ENCODE measurements at places on chromosomes 5 and 9.

GRCh38 chr5:10699987-10700386 lies 61.0 kb downstream of the DAP start:
- no peak for DNase-seq

GRCh38 chr5:168055961-168056360 lies 235.5 kb upstream of the WWC1 start:
- no peak for DNase-seq

DNA sequence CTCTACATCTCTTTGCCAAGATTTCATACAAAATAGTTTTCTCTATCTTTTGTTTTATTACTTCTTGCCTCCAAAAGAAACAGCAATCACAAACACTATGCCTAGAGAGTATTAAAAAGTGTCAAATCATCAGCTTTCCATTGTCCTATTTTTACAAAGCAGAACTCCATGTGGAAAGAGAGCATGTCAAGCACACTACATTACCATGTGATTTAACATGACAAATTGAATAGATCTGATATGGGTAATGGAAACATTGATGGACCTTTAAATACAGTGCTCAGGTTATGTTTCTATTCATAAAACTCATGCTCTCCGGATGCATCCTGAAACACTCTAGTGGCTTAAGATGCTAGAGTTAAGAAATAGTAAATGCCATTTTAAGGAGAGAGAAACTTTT lies 791.4 kb upstream of the CTNND2 start:
- DNase-seq, result no peak

GRCh38 chr9:135485385-135485784 lies 5.8 kb downstream of the PPP1R26 start:
- no peak for DNase-seq

DNA sequence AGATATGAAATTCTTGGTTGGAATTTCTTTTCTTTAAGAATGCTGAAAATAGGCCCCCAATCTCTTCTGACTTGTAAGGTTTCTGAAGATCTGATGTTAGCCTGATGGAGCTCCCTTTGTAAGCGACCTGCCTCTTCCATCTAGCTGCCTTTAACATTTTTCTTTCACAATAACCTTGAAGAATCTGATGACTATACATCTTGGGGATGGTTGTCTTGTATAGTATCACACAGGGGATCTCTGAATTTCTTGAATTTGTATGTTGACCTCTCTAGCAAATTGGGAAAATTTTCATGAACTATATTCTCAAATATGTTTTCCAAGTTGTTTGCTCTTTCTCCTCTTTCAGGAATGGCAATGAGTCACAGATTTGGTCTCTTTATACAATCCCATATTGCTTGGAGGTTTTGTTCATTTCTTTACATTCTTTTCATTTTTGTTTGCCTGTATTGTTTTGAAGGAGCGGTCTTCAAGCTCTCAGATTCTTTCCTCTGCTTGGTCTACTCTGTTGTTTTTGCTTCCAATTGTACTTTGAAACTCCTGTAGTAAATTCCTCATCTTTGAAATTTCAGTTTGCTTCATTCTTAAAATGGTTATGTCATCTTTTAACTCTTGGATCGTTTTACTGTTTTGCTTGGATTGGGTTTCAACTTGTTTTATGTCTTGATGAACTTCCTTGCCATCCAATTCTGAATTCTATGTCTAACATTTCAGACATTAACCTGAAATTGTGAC lies 245.2 kb upstream of the TARS1 start:
- DNase-seq, result no peak

DNA sequence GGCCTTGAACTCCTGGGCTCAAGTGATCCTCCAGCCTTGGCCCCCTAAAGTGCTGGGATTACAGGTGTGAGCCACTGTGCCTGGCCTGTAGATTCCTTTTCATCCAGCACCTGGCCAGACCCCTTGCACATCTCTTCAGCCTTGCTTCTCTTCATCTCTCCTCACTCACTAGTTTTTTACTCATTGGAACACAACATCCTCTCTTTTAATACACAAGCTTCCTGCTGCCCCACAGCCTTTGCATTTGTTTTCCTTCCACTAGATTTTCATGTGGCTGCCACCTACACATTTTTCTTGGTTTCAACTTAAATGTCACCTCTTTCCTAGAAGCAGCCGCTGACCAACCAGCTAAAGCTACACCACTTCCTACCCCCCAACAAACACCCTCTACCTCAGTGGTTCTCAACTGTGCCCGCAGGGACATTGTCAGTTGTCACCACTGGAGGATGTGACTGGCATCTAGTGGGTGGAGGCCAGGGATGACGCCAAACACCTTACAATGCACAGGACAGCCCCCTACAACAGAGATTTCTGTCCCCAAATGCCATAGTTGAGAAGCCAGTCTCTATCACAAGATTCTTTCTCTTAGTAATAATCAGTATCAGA lies 33.7 kb downstream of the HAVCR1 start:
- peak; percentile 31 for DNase-seq

- no peak for DNase-seq
These were observed 1682.4 kb downstream of the MAT2B start for GRCh38 chr5:165187815-165188214.

- no peak for DNase-seq
These were observed 57.4 kb downstream of the NRG2 start for GRCh38 chr5:139985733-139986132.

GRCh38 chr5:149750596-149750995 lies 20.5 kb downstream of the PPARGC1B start:
- no peak for DNase-seq

GRCh38 chr5:172076761-172077244 lies 70.4 kb upstream of the FBXW11 start:
- no peak for DNase-seq

- DNase-seq, result no peak
These were observed 1018.4 kb upstream of the ARRDC3 start for GRCh38 chr5:92401492-92401891.

GRCh38 chr9:78893774-78894401 lies 597.0 kb downstream of the PSAT1 start:
- DNase-seq, result no peak

GRCh38 chr5:57082441-57083067 lies 91.3 kb upstream of the GPBP1 start:
- no peak for DNase-seq

- DNase-seq, result no peak
These were observed 59.5 kb downstream of the MAST4 start for GRCh38 chr5:66655395-66656324.

GRCh38 chr5:66666778-66667177 lies 70.6 kb downstream of the MAST4 start:
- no peak for DNase-seq

DNA sequence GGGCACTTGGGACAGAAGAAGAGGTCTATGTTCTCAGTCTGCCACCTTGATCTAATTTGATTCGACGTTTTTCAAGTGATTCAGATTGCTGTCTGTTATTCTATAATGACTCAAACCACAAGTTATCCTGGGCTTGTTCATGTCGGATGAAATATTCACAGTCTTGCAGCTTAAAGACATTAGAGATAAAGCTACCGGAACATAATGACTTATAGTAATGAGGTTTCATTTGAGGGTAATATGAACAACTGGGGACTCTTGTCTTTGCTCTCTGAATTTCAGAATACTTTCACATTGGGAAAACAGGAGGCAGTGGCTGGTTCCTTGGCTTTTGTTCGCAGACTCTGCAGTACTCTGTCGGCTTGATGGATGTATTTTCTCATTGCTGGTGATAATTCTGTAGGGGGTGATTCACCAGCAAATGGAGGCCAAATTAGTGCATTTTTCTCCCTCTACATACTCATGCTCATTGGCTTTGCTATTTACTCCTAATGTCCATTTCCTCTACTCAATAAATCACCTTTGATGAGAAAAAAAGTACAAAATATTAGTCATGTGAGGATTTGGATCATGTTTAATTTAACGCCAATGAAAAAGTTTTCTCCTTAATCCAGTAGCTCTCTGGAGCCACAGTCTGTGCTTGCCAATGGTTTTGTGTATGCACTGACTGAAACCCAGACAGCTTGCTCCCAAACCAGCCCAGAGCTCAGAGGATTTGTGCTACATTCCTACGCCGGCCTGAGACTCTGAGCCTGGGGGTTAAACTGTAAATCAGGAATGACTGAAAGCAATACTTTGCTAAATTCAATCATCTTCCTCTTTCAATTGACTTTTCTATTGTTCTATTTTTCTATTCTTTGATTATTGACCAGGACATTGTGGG lies 154.7 kb upstream of the ANKH start:
- DNase-seq, result no peak

DNA sequence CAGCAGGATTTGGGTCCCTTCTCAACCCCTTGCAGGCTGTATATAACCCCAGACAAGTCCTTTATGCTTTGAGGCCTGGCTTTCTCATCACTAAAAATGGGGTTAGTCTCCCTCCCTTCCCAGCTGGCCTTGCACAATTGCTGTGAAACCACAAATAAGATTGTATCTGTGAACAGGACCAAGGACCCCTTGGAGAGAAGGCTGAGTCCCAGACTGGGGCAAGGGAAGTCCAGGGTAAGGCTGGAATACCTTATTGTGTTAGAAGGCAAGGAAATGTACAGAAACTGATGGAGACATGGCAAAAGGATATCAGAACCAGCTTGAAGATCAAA lies 11.4 kb downstream of the MACROH2A1 start:
- DNase-seq, result no peak

DNA sequence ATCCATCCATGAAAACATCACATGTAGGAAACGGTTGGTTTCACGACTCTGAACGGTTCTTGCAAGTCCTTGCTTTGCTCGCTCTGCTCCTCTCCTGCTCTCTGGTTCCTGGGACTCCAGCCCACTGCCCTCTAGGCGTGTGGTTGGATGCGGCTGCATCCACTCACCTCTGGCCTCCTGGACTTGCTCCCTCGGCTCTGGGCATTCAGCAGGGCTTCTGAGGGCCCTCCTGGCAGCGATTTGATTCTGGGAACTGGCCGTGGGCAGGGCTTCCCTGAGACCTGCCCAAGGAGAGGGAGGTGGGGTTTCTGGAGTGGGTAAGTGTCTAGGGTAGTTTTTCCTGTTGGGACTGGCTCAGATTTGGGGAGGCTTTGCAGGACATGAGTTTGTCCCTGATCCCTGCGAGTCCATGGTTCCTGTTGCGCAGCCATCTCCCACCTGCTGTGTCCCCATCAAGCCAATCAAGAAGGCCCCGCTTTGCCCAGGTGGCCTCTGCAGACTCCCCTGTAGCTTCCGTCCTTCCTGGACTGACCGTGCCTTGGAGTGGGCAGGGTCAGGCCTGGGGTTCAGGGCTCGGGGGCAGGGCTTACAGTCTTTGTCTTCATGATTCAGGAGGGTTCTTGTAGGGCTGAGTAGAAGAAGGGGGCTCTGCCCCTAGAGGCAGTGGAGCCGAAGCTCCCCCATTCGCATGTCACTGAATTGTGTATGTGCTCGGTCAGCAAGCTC lies 192.3 kb downstream of the CACNA1B start:
- no peak for DNase-seq

DNA sequence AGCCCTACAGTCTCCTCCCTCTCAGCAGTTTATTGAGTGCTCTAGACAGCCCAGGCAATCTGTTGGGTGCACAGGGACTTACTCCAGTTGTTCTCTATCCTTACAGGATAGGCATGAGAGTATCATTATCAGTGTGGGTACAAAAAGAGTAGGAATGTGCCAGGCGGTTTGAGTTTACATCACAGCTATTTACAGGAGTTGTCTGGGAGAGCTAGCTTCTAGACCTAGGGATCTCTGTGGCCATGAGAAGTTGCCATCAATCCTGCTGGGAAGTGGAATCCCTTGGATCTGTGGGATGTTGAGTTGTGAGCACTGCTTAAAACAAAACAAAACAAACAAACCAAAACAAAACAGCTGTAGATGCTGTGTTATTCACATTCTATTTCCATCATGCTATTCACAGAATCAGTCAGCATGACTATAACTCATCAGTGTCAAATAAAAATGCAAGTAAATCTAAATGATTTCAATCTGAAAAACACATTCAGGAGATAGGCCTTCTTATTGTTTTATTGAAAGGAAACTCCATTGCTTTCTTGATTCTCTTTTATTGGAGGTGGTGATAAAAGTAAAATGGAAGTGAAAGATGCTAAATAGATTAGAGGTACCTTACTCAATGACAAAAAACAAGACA lies 552.4 kb upstream of the ZNF608 start:
- DNase-seq, result no peak

GRCh38 chr5:72418271-72418670 lies 88.9 kb downstream of the ZNF366 start:
- no peak for DNase-seq

GRCh38 chr5:20575571-20575970 lies 587.6 kb upstream of the CDH18 start:
- DNase-seq, result no peak

DNA sequence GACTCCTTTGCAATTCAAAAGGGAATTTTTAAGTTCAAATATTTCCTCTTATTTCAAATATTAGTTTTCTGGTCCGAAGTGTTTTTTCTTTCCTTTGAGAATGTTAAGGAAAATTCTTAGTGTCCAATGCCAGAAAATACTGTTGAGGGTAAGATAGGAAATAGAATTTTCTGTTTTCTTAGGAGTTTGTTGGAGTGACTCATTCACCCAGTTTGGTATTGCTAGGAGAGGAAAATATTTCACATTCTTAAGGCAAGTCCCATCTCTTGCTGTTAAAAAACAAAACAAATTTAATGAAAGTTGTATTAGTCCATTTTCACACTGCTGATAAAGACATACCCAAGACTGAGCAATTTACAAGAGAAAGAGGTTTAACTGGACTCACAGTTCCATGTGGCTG lies 349.2 kb upstream of the ADAMTSL1 start:
- DNase-seq, result no peak

GRCh38 chr9:77983320-77983662 lies 48.3 kb downstream of the GNAQ start:
- no peak for DNase-seq

DNA sequence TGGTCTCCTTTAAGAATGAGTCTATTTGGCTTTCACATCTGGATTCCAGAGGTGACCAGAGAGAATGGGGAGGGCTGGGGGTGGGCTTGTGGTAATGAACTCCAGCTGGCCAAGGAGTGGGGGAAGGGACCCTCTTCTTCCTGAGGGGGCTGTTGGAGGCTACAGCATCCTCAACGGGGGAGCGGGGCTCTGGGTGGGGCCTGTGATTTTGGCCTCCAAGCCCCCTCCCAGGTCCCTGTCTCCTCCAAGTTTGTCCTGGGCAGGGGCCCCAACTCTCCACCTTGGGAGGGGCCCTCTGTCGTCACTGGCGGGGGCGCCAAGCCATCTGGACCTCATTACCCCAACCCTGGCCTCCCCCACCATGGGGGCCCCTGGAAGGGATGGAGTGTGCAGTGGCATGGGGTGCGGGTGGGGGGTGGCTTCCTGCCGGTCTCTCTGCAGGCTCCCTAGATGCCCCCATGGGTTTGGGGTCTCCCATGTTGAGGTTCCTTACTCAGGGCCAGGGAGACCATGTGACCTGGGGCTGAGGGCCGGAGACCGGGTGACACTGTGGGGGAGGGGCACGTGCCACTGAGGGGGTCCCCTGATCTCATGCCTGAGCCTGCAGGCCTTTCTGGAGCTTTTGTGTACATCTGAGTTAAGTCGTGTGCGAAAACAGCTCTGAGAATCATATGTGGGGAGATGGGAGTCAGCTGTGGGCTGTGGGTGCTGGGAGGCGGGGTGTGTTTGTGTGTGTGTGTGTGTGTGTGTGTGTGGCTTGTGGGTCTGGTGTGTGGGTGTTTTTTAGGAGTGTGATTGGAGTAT lies 32.4 kb downstream of the GOLGA2 start:
- DNase-seq, result no peak

GRCh38 chr5:61298580-61298979 lies 33.5 kb upstream of the ZSWIM6 start:
- DNase-seq, result no peak
